ENCODE measurements at places on chromosomes 13 and 19.

DNA sequence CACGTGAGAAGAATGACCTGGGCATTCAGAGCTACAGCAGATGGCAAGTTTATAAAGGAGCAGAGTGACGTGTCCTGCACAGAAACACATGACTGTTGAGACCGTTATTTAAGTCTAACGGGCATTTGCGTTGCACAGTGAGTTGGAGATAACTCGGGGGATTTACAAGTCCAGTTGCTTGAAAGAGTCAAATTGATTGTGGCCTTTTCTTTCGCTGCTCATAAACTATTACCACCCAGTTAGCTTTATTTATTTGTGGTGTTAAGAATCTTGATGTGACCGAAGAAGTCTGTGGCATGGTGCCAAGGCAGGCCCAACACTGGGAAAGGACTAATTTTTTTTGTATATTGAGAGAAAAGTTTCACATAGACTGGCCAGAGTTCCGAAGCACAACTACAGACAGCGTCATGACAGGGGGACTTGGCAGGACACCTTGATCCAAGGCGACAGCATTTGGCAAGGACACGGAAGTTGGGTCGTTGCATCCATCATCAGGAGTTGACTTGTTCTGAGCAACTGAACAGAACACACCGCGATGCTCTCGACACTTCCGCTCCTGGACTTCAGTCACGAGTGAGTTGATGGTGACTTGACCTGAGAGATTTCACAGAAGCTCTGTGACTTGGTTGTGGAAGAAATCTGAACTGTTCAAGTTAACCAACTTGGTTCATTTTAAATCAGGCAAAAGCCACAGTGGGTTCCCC, 11.9 kb upstream of the PTOV1 start:
- no peak for DNase-seq

DNA sequence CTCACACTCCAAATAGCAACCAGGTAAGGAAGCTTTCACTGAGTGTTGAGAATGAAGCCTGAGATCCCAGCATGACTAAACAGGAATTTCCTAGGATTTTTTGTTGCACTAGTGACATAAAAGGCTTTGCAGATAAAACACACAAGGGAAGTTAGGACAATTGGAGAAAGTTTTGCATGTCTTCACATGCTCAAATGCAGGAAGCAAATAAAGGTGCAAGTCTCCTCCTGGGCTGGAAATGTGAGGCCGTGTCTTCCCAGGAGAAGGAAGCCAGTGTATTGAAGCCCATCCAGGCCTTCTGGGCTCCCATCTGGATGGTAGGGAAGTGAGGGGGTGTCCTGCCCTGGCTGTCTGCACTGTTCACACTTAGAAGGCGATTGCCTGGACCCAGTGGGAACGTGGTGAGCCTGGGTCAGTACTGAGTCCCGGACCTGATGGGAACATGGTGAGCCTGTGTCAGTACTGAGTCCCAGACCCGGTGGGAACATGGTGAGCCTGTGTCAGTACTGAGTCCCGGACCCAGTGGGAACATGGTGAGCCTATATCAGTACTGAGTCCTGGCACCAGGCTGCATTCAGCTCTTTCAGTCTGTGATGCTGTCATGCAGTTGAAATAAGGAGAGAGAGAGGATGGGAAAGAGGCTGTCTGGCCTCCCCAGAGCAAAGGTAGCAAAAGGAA, 38.7 kb downstream of the SIAH3 start:
- DNase-seq, result no peak

GRCh38 chr19:43581467-43581866, 5.9 kb downstream of the PINLYP start:
- DNase-seq, result no peak

GRCh38 chr19:39919976-39920375, 14.5 kb downstream of the FCGBP start:
- DNase-seq, result no peak

GRCh38 chr13:43088093-43088511, 64.7 kb downstream of the DNAJC15 start:
- no peak for DNase-seq

DNA sequence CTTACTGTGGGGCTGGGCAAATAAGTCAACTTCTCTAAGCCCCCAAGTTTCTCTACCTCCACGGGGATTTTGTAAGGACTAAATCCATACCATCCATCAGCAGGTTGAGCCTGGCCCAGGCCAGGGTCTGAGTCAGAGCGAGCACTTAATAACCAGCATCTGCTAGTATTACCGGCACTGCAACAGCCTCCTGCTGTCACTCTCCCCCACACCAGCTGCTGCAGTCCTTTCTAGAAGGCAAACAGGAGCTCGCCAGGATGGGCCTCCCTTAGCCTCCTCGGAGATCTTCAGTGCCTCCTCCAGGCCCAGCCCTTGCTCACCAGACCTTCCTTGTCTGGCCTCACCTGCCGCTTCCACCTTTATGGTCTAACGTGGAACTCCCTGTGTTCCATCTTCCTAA, 3.2 kb downstream of the NAPA start:
- no peak for DNase-seq

DNA sequence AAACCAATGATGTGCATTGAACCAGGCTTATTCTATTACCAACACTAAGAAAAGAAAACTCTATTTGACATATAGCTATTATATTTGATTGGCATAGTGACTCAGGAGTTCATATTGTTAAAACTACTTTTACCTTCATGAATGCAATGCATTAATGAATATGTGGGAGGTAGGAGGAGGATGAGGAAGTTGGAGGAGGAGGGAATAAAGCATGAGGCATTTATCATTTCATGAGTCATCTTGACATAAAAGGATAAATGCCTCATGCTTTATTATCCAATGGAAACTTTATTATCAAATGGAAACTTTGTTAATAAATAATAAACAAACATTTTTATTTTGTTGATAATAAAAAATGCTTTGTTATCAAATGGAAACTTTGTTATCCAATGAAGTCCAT, 116.5 kb downstream of the SPRY2 start:
- no peak for DNase-seq

DNA sequence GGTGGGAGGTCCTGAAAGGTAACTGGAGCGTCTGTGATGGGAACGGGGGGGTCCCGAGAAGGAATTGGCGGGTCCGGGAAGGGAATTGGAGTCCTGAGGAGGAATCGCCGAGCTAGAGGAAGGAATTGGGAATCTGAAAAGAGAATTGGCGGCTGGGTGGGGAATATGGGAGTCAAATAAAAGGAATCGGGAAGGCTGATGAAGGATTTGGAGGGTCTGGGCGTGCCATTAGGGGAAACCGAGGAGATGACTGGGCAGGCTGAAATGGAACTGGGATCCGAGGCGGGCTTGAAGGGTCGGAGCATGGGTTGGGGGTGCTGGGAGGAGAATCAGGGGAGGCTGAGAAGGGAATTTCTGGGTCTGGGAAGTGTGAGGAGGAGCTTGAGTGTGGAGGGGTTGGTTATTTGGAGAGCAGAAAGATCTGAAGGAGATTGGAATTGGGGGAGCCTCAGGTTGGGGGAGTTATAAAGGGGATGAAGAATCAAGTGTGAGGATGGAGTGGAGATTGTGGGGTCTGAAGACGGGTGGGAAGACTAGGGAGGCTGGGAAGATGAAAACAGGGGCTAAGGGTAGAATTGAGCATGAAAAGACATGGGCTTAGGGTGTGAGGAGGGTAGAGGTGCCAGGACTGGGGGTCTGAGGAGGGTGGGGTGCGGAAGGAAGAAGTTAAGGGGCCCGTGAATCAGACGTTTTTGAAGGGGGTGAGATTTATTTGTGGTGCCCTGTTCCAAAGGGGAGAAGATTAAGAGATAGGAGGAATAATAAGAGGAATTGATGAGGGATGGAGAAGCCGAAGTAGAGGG, 718 bp downstream of the ACTN4 start:
- no peak for DNase-seq

GRCh38 chr19:6509118-6509971, 7.2 kb upstream of the TUBB4A start:
- DNase-seq, result no peak

DNA sequence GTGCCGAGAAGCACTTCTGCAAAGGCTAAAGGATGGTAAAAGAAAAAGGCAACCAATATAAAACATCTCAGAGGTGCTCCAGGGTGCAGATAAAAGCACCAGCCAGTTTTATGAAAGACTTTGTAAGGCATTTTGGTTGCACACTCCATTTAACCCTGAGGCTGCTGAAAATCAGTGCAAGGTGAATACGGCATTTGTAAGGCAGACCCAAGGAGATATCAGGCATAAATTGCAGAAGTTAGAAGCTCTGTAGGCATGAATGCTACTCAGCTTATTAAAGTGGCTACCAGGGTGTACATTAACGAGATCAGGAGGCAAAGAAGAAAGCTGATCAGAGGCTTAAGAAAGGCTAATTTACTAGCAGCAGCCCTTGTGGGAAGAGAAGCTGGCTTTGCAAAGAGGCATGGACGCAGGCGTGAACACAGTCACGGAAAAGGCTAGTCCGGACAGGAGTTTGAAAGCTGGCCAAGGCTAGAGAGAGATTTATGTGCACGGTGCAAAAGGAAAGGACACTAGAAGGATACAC, 99.6 kb downstream of the ZNF429 start:
- peak; percentile 47 for DNase-seq

GRCh38 chr19:33186431-33187182, 7.5 kb upstream of the LRP3 start:
- peak; percentile 19 for DNase-seq

DNA sequence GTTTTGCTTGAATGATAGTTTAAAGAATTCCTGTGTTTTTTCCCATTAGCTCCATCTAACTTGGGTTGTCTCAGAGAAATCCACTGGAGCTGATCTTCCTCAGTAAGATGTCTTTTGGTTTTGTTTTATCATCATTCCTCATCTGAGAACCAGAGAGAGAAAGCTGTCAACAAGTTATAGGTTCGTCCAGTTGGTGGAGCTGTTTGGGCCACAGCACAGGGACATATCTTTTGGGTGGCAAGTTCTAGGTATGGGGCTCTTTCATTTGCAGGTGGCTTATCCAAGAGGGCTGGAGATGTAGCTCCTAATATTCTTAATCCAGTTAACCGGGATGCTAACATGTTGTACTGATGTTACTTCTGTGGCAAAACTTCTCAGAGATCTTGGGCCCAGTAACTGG, 174.2 kb downstream of the KCNRG start:
- no peak for DNase-seq

- DNase-seq, result no peak
These were observed 2.8 kb downstream of the WTIP start for GRCh38 chr19:34484328-34484727.

GRCh38 chr13:29571876-29572570, 23.5 kb downstream of the SLC7A1 start:
- peak; percentile 8 for DNase-seq

DNA sequence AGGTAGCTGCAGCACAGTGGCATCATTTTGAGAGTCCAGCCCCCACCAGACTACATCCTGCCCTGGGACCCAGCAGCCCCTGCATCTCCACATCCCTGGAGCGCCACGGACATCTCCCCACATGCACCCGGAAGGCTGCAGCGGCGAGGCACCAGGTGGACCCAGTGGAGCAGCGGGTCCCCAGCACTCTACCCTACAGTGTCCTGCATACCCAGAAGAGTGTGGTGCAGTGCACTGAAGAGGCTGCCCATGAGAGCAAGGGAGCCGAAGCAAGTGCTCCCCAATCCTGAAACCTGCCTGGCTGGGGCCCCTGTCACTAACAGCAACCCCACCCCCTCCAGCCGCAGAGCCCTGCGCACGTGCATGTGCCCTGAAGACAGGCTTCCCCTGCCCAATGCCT, 21.3 kb upstream of the SLC7A9 start:
- DNase-seq, result no peak

- DNase-seq, result no peak
These were observed 184.4 kb upstream of the HTR2A start for GRCh38 chr13:47081246-47081645.

DNA sequence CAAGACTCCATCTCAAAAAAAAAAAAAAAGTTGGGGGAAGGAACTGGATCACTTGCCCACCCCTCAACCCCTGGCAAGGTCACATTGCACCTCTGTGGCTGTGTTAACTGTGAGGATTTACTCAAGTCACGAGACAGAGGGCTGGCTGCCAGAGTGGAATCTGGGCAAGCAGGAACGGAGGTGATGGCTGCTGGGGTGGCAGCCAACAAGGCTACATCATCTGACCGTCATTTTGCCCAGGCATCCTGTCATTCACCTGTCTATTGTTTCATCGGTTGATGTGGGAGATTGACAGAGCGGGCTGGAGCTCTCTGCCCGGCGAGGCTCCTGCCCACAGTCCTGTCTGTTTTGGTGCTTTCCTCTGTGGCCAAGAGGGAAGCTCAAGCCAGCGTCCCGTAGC, 75.7 kb downstream of the DPF1 start:
- no peak for DNase-seq

DNA sequence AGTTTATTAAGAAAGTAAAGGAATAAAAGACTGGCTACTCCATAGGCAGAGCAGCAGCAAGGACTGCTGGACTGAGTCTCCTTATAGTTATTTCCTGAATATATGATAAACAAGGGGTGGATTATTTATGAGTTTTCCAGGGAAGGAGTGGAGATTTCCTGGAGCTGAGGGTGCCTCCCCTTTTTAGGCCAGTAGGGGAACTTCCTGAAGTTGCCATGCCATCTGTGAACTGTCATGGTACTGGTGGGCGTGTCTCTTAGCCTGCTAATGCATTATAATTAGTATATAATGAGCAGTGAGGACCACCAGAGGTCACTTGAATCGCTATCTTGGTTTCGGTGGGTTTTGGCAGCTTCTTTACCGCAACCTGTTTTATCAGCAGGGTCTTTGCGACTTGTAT, 13.5 kb downstream of the ZSCAN5A start:
- no peak for DNase-seq

DNA sequence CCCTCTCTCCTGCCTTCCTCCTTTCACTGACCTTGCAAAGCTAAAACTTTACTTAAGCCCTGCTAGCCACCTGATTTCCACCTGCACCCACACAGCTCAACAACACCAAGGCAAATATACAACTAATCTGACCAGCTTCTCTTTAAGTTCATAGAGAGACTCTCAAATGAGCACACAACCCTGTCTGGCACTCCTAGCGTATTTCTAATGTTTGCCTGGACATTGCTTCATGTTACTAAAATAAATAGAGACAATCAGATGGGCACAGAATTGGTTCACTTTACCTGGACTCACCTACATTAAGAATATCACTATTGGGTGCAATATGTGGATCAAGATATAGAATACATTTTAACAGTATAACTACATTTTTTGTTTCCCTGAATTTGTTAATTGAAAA, 33.2 kb upstream of the RXFP2 start:
- DNase-seq, result no peak

DNA sequence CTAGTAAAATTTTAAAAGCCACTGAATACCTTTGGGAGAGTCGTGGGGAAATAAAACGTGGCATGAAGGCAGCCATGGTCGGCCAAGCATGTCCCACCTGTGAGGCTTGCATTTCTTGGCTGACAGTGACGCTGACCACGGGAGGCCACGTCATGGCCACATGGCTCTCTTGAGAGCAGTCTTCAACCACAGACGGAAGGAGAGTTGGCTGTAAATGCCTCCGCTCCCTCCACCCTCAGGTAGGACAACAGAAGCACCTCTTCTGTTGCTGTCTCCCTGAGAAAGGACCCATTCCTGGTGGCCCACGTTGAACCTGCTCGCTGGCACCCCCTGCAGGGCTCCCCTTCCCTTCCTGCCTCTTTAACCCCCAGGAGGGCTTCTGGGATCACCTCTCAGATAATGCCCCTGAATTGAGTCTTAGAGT, 10.6 kb upstream of the LRRC25 start:
- DNase-seq, result no peak

GRCh38 chr13:106867249-106867648, 299.3 kb upstream of the ARGLU1 start:
- peak; percentile 27 for DNase-seq
